ENCODE measurements at places on chromosomes 12 and 14.

- no peak for DNase-seq
Measured at GRCh38 chr14:53983112-53983511, 26.5 kb upstream of the BMP4 start.

DNA sequence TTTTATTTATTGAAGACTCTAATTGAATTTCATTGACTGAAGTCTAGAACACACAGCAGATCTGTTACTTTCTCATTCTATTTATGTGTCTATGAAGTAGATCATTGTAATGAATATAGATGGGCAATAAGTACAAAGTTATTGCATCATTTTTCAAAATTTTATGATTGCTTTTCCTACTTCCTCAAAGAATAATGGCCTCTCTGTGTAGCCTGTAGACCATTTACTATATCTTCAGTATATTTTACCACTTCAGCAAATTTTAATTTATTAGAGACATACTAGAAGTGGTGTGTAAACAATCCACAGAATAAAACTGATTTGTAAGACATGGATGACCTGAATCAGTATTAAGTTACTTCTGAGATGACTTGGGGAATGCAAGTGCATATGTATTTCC is 291.7 kb upstream of the FAR2 start:
- DNase-seq, result no peak

DNA sequence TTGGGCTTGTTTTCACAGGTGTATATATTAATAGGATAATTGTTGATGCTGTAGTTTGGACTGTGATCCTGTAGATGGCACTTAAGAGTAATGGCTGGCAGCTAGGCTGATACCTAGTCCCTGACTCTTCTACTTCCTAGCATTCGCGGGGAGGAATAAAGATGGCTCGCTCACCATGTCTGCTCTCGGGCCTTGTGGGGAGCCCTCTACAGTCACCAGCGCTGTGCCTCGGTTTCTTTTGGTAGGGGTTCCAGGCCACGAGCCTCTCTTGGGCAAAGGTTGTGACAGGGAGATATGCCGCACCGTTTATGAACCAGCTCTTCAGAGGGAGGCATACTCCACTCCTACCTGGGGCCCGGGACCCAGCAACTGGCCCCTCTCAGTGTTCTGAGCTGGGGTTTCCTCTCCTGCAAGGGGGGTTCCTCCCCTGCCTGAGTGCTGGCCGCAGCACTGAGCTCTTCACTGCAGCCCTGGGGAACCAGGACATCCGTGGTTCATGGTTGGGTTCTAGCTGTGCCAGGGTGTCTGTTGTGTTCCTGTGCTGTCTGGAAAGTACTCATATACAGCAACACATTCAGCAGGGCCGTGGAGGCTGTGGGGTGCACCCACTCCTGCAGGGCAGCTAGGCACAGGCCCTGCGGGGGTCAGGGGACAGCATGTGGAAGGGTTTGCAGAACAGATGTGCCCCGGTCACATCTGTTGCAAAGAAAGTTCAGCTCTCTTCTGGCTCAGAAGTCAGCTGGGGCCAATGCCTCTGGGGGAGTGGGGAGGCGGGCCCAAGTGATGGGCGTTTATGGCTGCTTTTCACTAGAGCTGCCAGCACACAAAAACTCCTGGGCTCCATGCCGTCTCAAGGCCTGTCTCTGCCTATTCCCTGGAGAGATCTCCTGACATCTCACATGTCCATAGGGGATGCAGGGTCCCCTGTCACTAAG is 147.9 kb downstream of the PPFIA2 start:
- DNase-seq, result peak; percentile 13

DNA sequence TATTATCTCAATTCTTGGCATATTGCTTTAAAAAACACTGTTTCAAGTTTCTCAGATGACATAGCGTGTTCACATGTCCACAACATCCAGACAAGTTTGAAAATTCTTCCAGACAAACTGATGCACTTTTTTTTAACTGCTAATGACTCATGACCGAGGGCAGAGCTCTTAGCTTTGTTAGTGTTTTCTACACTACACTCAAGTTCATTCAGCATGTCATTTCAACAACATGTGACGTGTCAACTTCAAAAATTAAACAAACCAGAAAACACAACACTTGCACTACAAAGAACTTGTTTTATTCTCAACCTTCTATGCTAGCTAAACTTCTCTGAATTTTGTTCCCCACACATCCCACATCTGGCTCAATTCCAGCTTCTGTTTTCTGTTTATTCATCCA is 1186.3 kb upstream of the FLRT2 start:
- peak; percentile 8 for DNase-seq

GRCh38 chr12:93518725-93519124 is 51.4 kb downstream of the MRPL42 start:
- DNase-seq, result peak; percentile 76

GRCh38 chr14:67532998-67533753 is at the start of gene PLEKHH1:
Gene PLEKHH1, plus strand, starts transcription at chr14:67533290. Its CDS starts 8,578 bp downstream, at chr14:67541868.
- DNase-seq, result peak; percentile 85

GRCh38 chr12:54388237-54389133 is 4.0 kb upstream of the ZNF385A start:
- DNase-seq, result no peak

DNA sequence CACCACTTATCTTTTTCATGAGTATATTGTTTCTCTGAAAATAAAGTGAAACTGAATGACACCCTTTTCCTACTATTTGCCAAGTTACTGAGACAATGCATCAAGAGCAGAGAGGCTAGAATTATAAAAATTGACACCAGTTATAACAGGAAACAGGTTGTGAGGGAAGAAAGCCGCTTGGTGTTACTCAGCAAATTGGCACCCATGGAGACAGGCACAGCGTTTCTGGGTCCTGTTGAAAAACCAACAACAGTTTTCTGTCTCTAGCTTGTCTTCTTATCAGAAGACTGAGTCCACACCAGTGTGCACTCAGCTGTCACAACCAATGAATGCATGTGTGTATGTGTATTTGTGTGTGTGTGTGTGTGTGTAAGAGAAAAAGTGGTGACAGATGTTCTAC is 267.7 kb downstream of the KCNH5 start:
- no peak for DNase-seq

DNA sequence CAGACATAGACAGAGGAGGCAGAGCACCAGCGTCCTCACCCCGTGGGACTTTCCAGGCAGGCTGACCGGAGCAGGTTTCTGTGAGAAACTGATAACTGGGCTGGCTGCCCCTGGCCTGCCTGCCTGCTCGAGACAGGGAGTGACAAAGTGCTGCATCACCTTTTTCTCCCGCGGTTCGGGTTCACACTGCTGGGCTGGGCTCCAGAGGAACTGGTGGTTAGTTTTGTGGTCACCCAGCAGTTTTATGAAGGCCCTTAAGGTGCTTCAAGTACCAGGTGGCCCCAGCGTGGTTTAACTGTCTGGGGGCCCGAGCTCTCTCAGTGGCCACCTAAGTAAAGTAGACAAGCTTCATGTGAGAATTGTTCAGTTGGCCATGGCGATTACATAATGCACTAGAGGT is 1073.6 kb downstream of the BCL11B start:
- no peak for DNase-seq

DNA sequence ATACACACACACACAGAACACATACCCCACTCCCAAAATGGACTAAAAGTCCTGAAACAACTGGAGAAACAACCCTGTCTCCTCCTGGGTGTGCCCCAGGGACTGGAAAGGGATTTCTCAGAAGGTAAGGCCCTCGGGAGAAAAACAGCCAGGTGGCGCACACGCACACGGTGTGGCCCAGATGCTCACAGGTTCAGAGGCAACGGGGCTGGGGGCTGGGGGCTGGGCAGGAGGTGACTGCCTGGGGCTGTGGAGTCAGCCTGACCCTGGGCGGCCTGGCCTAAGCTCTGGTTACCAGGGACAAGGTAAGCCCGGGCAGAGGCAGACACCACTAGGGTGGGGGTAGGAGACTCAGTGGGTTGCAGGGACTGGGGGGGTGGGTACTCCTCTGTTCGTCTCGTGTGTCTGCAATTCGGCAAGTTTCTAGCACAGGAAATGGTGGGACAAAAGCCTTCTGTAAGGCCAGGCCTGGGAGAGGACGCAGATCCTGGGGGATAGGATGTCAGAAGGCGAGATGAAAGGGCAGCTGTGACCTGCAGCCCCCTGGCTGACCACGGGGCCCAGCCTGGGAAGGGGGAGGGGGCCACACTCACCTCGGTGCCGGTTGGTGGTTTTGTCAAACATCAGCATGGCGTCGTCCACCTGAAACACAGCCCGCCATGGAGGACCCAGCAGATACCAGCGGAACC is 10.4 kb downstream of the MSI1 start:
- DNase-seq, result no peak

DNA sequence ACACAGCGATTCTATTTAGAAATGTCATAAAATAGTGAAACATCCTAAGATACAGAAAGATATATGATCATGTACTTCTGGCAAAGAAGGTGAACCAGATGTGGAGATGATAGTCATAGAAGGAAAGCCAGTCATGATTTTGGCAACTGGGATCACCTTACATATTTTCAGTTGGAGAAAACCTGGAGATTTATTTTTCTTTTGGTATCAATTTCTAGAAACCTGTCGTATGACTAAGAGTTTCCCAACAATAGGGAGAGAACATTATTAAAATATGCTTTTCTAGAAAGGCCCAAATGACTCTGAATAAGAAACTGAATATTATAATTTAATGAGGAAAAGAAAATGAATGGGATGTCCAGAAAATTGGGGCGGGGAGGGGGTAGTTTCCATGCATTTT is 396.4 kb downstream of the ZFP36L1 start:
- DNase-seq, result no peak

DNA sequence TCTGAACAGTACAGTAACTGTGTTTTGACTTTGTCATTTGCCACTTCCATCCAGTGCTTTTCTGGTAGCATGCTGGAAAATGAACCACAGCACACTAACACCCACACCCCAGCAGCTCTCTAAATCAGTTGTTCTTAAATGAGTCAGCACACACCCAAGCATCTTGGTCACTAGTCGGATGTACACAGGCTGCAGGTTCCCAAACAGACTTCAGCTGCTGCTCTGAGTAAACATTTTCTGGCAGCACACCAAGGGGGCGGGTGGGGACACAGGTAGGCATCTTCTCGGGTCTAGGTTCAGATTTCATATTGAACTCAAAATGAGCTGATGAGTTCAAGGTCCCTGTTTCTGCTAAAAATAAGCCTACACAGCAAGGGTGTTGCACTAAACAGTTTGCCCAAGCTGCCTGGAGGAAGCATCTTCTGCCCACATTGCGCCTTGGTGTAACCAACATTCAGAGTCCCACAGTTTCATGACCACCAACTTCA is 39.8 kb downstream of the IFNG start:
- no peak for DNase-seq
